ENCODE measurements at places on chromosomes 3 and 15.

GRCh38 chr3:130659911-130660310, 86.7 kb downstream of the PIK3R4 start:
- DNase-seq: no peak

DNA sequence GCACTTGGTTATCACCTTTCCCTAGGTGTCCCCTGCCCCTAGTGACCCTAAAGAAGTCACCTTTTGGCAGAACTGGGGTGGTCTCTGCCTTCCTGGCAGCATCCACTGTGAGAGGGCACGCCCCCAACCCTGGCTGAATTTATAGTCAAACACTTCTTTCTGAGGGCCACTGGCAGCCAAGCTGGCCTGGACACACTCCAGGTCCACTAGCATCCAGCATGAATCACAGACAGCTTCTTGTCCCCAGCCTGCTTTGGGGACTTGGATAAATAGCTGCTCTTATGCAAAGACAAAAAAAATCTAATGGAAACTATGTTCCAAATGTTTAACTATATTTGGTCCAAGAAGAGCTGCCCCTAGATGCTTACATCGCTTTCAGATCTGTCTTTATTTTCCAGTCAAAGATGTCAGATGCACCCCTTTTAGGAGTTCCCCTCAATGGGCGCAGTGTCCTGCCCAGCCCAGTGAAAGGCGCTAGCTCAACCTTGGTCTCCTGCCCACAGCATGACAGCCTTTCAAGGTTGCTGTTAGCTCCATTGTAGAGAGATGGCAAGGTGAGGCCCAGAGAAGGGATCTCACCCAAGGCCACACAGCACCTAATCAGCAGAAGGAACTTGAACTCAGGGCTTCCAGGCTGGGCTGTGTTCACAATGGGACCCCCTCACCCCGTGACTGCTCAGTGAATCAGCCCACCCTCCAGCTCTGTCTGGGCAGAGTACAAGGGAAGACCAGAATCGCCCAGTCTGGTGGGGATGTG, 7.0 kb downstream of the RASL12 start:
- no peak for DNase-seq

GRCh38 chr3:156207802-156208685, 87.7 kb downstream of the KCNAB1 start:
- DNase-seq: no peak

DNA sequence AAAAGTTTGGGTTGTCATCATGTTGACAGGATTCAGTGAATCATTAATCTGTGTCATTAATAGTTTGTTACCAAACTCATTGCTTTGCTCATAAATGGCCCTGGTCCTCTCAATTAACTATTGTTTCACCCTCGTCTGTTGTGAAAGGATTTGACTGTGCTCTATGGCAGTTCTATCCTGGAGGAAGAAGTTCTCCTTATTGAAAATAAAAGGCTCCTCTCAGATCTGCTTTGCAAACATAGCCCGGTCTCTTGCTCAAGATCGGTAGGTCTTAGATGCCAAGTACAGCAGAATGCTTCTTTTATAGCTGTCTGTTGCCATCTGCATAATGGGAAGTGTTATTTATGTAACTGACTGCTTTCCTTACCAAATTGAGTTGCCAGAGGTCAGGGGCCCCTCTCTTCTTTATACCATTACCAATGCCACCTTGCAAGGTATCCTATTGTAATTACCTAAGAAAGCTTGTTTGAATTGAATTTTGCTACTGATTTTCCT, 146.5 kb downstream of the EBLN2 start:
- no peak for DNase-seq

- no peak for DNase-seq
These were observed 66.7 kb upstream of the STT3B start for GRCh38 chr3:31465999-31466398.

- DNase-seq: no peak
These were observed 36.0 kb downstream of the MORC1 start for GRCh38 chr3:109081746-109082510.

Data from stimulated activated CD8-positive, alpha-beta memory T cell treated with anti-CD3 and anti-CD28 coated beads, Interleukin-7, amount 100 ng/mL, for 1 hour (primary cell).